ENCODE measurements at places on chromosomes 12 and 14.

- no peak for DNase-seq
Observed at GRCh38 chr14:73787486-73788316, 63.9 kb upstream of the PTGR2 start.

DNA sequence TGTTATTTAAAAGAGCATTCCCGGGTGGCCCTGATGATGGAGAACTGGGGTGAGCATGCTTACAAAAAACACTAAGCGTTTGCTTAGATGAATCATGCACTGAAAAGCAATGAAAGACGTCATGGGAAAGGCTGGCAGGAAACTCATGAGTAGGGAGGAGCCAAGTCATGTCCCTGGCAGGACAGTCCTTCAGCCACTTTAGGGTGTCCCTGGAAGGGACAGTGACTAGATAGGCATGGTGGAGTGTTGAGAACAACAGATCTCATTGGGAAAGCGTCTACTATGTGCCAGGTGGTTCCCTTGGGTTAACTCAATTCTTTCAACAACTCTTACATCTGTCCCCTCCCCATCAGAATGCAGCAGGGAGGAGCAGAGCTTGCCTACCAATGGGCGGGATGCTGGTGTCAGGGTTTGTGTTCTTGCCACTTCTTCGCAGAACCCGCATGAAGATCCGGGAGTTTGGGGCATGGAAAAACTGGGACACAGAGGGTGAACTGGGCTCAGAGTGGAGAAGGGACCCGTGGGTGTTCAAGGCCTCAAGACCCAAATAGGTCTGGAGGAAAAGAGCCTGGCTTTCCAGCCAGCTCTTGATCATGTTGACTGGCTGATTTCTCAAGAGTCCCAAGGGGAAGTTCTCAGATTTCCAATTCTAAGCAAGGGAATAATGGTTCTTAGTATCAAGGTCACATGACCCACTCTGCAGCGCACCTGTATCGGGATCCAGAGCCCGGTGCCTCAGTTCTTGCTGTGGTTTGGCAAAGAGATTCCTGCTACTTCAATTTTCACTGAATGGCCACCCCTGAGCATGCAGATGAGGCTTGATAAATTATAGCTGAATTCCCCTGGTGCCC is 653.9 kb upstream of the TBX3 start:
- DNase-seq = no peak

- no peak for DNase-seq
Observed at GRCh38 chr12:131077931-131078391, 124.3 kb downstream of the ADGRD1 start.

DNA sequence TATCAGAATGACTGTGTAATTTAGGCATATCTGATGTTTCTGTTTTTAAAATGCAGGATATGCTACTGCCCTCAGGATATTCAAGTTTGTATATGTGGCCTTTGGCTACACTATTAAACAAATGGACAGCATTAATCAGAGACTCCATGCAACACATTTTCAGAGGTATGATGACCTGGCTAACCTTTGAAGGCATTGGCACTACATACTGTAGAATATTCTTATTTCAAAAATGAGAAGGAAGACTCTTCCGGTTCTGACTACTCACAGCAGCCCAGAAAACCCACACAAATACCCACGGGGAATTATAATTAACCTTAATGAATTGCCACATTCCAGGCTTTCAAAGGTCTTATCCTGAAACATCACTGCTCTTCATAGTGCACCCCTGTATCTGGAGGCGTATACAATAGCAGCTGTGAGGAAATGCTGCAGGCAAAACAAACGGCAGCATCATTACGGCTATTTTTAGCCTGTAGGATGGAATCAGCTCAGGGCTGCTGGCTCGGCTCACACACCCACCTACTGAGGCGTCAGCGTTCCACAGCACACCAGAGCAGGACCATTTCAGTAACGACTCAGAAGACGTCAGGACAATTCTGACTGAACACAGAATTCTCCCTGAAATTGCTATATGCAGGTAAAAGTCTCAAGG is 648.5 kb downstream of the RPS29 start:
- DNase-seq = peak; percentile 14

- DNase-seq = no peak
Observed at GRCh38 chr12:127401005-127401404, 866.0 kb upstream of the TMEM132C start.

DNA sequence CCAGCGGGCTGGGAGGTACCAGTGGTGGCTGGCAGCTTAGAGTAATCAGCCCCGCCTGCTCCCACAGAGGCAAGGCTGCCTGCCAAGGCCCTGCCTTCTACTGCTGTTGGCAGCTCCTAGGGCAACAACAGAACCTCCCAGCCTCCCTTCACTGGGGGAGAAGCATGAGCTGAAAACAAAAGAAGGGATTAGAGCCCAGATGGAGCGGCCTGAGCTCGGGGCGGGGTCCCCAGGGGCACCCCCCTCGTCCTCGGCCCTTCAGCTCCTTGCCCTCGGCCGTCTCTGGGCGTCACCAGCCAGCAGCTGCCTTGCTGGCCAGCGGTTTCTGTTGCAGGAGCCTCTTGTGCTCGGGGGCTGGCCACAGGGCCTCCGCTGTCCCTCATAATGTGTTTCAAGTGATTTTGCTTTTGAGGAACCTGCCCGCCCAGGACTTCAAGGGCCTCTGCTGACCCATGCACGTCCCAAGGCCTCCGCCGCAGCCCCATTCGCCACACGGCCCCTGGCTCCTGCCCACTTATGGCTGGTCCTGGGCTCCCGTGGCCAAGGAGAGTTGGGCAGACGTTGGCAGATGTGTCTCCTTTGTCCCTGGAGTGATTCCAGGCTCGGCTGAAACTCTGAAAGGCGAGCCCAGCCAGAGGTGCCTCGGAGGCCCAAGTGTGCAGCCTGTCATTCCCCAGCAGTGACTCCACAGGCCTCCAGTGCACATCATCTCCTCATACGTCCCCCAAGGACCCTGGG is 49.7 kb downstream of the PSMA6 start:
- DNase-seq = no peak

GRCh38 chr14:83255015-83255726 is 1721.5 kb upstream of the SEL1L start:
- DNase-seq = no peak

- DNase-seq = no peak
Observed at GRCh38 chr14:79475887-79476532, 735.3 kb downstream of the DIO2 start.

GRCh38 chr12:101619858-101620761 is 25.3 kb downstream of the MYBPC1 start:
- no peak for DNase-seq

GRCh38 chr12:12433203-12433731 is 76.4 kb downstream of the BORCS5 start:
- no peak for DNase-seq

DNA sequence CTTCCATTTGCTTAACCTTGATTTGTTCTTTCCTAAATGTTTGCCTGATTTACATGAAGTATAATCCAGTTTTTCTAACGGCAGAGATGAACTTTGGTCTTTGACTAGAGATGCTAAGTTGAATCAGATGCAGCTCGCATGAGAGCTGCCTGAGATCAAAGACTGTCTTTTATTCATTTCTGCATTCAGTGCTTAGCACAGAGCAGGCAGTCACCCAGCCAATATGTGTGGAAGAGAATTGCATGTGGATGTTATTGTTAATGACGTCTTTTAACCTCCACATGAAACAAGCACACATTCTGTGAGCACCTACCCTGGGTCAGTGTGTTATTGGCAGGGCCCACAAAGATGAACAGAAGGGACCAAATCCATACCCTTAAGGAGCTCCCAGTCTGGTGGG is 99.2 kb downstream of the SLC5A8 start:
- DNase-seq = no peak

DNA sequence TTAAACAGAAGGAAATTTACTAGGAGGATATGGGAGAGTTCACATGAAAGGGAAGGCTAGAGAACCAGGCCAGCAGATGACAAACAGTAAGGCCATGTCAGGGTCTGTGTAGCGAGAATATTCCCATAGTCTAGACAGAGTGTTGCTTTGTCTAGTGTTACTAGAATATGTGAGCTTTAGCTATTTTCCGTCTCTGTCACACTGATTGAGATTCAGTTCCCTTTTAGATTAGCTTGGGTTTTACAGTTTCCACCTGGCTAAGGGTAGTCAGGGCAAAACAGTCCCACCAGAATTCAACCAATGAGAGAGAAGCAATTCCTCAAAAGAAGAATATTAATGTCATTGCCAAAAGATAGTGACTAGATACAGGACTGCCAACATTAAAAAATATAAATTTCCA is 82.8 kb upstream of the MDM1 start:
- no peak for DNase-seq

GRCh38 chr14:50010752-50011151 is 105.6 kb downstream of the VCPKMT start:
- no peak for DNase-seq

DNA sequence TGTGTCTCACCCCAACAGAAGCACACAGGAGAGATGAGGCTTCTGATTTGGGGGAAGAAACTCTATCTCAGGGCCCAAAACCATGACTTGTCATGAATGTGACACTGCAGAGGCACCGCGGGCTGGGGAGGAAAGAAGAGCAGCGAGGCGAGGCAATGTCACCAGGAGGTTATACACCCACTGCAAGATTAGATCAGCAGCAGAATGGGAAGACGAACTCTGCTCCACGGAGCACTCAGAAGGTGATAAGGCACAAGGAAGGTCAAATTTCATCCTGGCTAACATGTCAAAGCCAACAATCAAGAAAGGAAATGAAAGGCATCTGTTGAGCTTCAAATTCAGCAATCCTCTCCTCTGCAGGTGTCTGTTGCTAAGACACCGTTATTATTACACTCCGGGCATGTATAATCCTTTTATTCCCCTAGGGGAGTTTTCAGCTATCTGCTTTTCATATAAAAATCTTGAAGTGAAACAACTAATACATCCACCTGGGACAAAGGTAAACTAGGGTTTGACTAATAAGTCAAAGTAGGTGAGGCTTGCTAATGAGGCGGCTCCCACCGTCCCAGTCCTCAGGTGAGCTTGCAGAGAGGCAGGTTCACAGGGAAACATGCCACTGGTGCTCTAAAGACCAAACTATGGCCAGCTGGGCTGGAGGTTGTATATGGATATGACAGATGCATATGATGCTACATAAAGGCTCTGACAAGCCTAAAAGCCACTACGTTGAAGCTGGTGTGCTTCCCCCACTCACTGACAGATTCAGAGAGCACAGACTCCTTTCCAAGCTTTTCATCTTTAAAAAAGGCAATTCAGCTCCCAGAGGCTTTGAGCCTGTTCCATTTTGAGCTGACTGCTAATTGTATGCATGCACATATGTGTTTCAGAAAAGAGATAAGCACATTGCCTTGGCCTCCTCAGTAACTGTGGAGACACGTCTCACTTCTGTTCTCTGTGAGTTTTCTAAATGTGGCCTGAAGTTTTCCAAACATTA is 221.2 kb downstream of the NELL2 start:
- DNase-seq = no peak

- peak; percentile 46 for DNase-seq
Observed at GRCh38 chr14:78253986-78254385, 83.8 kb downstream of the NRXN3 start.

DNA sequence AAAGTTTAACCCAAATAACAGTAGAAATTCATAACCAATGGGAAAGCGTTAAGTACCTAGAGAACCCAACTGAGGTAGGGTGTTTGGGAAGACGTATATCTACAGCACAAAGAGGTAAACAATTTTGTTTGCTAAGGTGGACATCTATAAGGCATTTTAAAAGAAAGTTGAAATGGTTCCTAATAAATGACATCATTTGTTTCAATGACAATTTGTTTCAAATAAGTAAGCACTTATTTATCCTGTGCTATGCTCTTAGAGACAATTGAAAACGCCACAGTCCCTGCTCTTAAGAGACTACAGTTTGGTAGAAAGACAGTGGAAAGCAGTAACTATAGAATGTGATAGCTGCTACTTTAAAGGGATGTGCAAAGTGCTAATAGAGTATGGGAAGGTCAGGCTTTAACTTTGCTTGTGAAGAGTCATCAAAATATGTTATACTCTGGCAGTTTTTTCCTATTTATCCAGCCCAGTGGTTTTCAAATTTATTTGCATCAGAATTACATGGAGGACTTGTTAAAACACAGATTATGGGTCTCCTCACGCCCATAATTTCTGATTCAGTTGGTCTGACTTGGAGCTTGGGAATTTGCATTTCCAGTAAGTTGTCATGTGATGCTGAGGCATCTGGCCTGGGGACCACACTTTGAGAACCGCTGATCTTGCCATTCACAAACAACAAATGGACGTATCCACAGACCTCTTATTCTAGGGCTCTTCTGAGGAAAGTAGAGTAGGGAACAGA is 19.6 kb upstream of the SMCO2 start:
- no peak for DNase-seq

- no peak for DNase-seq
Observed at GRCh38 chr14:59823179-59823578, 47.4 kb downstream of the RTN1 start.

GRCh38 chr14:55950135-55950534 is 168.1 kb upstream of the PELI2 start:
- DNase-seq = no peak

DNA sequence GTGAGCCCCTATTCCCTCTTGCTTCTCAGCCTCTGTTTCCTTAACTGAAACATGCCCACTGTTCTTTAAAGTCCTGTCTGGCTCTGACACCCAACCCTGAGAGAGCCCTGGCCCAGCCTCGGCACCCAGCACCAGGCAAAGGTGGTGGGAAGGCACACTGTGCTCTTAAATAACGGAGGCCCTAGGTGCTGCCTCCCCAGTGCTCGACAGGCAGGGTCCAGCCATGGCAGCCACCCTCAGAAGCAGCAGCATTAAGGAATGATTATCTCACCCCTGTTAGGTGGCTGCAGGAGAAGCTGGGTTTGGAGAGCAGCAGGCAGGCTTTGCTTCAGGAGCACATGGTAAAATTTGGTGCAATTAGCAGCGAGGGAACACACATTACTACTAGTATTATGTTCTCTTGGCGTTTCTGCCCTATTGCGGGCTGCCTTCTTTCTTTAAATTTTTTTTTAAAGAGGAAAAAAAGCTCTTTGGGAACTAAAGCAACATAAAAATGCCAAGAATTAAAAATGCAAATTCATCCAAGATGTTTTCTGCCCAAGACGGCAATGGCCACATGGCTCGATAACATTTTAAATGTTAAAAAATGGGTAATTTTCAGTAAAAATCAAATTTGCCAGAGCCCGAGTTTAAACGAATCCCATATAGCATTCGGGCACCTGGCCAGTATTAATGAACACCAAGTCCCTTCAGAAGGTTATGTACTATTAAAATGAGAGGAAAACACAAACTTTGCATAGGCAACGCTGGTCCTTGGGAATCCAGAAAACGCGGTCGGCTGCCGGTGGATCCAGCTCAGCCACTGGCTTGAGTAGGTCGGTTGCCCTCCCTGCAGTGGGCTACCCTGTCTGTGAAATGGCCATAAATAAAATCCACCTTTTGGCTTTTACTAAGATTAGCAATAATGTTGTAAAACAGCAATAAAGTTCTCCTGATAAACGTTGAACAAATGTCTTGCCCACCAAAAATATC is 152.2 kb downstream of the BCL11B start:
- no peak for DNase-seq

GRCh38 chr12:92431146-92431545 is 271.6 kb upstream of the PLEKHG7 start:
- DNase-seq = no peak

Data from AG04449 (cell line).